ENCODE measurements at places on chromosomes 5 and 9.
A peak's percentile ranks its signal among the peaks of the same experiment; 100 is the strongest.

- DNase-seq = no peak
Measured at GRCh38 chr9:127083138-127083980, 39.1 kb downstream of the ANGPTL2 start.

- no peak for DNase-seq
Measured at GRCh38 chr9:137429546-137429890, 6.3 kb downstream of the NOXA1 start.

DNA sequence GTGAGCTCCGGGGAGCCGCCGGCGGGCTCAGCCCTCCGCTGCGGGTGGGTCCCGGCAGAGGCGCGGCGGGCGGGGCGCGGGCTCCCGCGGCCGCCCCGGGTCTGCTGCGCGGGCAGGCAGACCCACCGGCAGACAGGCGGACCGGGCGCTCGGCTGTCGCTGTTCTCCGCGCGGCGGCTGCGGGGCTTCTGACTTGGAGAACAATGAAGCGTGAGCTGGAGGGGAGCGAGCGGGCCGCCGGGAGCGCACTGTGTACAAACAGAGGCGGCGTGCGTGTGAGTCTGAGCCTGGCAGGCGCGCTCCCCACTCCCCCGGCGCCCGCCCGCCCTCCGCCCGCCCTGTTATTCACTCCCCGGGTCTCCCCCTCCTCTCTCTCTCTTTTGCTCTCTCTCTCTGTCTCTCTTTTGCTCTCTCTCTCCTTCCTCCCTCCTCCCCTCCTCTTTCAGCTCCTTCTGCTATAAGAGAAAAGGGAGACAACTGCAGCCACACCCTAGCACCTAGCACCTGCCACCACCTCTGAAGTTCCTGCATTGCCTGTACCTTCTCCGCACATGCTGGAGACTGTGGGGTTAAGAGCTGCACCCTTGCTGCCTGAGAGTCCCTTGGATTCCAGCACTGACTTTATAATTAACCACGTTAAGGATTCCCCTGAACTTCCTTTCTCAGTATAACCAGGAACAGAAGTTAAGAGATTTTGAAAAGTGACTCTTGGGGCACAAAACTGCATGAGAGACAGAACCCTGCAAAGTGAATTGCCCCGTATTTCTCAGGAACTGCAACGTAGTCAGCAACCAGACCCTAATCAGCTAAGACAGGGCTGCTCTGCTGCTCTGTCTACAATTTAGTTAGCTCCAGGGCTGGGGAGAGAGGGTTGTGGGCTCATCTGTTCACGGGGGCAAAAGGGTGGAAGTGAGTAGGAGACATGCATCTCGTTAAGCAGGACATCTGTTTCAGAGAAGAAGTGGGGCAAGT lies at the start of gene EDIL3:
TSS of gene EDIL3 (minus strand) at position 277 of the 972 bp plus-strand sequence. CDS start 506 bp downstream, outside the sequence.
- peak; percentile 17 for DNase-seq

GRCh38 chr5:99835791-99836190 lies 699.4 kb upstream of the FAM174A start:
- DNase-seq = no peak

GRCh38 chr5:152218694-152219093 lies 186.4 kb downstream of the NMUR2 start:
- DNase-seq = no peak

DNA sequence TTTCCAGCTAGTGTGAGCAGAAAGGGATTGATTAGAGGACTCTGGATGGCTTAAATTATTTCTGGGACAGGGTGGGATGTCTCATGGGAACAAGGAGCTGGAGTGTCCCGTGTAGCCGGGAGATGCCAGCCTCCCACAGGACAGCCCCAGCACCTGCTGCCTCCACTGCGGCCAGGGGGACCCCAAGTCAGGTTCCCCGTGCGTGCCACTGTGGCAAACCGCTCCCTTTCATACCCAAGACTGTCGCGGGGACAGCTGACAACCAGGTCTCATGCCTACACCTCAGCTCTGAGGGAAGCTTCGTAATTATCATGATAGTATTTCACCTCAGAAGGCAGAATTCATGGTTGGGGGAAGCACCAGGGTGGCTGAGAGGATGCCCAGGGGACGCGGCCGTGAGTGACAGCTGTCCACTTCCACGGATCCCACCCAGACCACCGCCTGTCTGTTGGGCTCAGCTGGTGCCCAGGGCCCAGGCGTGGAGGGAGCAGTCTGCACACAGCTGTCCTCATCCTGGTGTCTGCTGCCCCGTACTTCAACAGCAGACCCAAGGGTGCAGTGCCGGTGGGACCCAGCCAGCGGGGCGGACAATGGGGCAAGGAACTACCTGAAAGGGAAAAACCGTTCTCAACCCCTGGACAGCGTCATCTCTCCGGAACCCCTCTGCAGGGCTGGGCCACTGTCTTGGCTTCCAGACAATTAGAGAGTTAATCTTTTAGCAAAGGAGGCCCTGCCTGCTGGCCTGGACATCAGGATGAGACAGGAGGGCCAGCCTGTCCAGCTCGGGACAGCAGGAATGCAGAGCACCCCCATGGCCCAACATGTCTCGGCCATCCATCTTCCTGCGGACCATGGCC lies 166.9 kb downstream of the OLFM1 start:
- no peak for DNase-seq

Data from H54 (cell line).